ELR (cell line): ENCODE measurements at places on chromosomes 5 and 9.

GRCh38 chr5:103941596-103941995 is 379.0 kb upstream of the NUDT12 start:
- no peak for DNase-seq

DNA sequence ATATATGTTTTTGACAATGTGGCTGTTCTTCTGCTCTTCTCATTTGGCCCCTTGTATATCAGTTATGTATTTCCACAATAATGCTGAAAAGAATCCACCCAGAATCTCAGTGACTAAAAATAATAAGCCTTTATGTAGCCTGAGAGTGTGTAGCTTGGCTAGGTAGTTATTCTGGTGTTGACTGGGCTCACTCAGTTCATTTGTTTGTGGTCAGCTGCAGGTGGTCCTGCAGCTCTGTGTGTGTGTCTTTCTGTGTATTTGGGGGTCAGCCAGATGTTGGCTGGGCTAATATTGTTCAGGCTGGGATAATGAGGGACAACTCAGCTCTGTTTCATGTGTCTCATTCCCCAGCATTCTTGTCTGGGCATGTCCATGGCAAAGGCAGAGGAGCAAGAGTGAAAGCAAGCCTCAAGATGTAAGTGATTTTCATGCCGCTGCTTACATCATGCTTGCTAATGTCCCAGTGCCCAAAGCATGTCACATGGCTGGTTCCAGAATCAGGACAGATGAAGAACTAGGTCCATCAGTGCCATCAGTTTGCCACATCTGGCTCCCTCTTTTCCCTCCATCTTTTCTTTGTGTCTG is 162.8 kb downstream of the KCTD16 start:
- DNase-seq, result no peak

GRCh38 chr5:101728933-101729332 is 567.2 kb downstream of the SLCO4C1 start:
- peak; percentile 6 for DNase-seq

GRCh38 chr9:16871336-16872151 is 1.1 kb upstream of the BNC2 start:
- peak; percentile 79 for DNase-seq
